H9 (cell line): ENCODE measurements at places on chromosomes 16 and 17.

DNA sequence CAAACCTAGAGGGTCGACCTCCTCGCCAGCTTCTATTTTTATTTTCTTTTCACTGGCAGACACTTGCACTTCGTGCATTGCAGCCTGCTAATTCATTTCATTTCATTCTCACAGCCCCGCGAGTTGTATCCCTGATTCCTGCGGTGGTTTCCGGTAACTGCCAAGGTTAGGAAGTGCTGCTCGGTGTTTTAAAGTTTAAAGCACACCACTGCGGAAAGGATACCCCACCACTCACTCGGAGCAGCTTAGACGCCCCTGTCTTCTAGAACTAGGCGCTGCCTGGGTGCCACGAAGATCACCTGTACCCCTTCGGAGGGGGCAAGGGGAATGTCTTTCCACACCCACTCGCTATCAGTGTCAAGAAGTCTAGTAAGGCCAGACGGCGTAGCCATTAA lies 509 bp downstream of the CNEP1R1 start:
- H3K4me1 ChIP-seq = no peaks in the 10 kb centered on the region; the same call in 1 of the 2 replicates
- DNase-seq = no peak
- H3K36me3 ChIP-seq = peaks cover 15% of the 10 kb centered on the region
- H3K27ac ChIP-seq = no peak overlapping the region
- H3K27me3 ChIP-seq = no peaks in the 10 kb centered on the region
- peak overlapping the region; percentile 92 for H3K4me3 ChIP-seq

- no peak overlapping the region for H3K4me3 ChIP-seq
- H3K27ac ChIP-seq = no peak overlapping the region
- H3K36me3 ChIP-seq = 0 out of 2 replicates have a peak, but pooled peaks cover 2% of the 10 kb centered on the region
- no peaks in the 10 kb centered on the region for H3K4me1 ChIP-seq
Observed at GRCh38 chr16:82504836-82505235, 121.9 kb upstream of the CDH13 start.

DNA sequence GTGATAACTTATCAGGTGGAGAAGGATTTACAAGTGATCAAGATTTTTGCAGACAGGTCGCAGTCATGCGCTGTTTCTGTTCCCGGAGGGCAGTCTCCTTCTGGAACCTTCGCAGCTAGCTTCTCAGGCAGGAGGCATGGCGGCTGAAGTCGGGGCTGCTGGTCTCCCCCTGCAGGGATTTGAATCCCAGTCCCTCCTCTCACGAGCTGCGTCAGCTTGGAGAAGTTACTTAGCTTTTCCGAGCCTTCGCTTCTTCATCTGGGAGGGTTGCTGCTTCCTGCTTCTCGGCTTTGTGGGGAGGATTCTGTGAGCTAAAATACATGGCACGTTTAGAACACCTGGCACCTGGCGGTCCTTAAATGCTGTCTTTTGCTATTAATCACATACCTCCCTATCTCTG lies 287.8 kb upstream of the FOXF1 start:
- H3K36me3 ChIP-seq = no peaks in the 10 kb centered on the region
- H3K27me3 ChIP-seq = no peaks in the 10 kb centered on the region
- H3K4me1 ChIP-seq = no peaks in the 10 kb centered on the region

DNA sequence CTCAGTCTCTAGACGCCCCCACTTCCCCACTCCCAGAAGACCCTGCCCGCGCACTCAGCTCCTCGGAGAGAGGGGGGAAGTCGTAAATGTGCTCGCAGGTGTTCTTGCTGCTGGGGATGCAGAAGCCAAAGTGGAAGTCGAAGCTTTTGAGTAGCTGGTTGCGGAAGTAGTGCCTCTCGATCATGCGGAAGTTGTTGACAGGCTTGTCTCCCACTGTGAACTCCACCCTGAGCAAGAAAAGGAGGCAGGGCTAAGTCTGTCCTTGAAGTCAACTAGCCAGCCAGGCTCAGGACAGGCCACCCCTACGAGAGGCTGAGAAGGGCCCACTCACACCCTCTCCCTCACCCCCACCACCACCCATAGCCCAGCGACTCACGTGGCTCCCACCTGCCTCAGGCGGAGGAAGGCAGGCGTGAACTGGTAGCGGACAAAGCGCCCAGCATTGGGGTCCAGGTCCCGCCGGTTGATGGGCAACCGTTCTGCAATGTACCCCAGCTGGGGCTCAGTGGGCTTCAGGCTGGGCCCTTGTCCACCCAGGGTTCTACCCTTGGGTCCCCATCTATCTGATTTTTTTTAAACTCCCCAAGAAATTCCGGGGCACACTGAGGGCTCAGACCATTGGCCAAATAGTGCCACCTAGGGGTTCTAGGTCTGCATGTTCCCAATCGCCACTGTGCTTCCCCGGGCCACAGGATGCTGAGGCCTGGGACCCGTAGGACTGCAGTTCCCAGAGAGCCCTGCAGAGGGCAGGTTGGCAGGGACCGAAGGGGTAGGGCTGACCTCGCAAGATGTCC lies 4.6 kb downstream of the UNC119 start:
- no peaks in the 10 kb centered on the region for H3K27me3 ChIP-seq
- H3K36me3 ChIP-seq = peaks cover 2% of the 10 kb centered on the region; the same call in 2 of the 3 replicates
- H3K4me3 ChIP-seq = no peak overlapping the region
- H3K27ac ChIP-seq = no peak overlapping the region

GRCh38 chr17:62712171-62712581 lies 84.7 kb downstream of the MRC2 start:
- H3K27ac ChIP-seq = no peak overlapping the region
- no peaks in the 10 kb centered on the region for H3K27me3 ChIP-seq
- no peak overlapping the region for H3K4me3 ChIP-seq
- peaks cover 7% of the 10 kb centered on the region for H3K36me3 ChIP-seq
- H3K4me1 ChIP-seq = no peaks in the 10 kb centered on the region

DNA sequence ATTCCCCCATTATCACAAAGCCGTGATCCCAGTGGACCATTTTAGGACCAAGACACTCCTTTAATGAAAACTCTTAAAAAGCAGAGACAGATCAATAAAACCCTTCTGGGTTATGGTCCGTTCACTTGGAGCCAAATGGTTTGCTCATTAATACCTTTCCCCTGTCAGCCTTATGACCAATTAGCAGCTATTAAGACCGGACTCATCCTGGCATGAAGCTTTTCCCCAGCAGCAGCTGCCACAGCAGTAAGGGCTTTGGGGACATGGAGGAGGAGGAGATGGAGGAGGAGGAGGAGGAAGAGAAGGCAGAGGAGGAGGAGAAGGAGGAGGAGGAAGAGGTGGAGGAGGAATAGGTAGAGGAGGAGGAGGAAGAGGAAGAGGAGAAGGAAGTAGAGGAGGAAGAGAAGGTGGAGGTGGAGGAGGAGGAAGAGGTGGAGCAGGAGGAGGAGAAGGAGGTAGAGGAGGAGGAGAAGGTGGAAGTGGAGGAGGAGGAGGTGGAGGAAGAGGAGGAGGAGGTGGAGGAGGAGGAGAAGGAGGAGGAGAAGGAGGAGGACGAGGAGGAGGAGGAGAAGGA lies 50.1 kb upstream of the IRX3 start:
- H3K4me3 ChIP-seq = no peak overlapping the region
- H3K27me3 ChIP-seq = no peaks in the 10 kb centered on the region
- H3K36me3 ChIP-seq = no peaks in the 10 kb centered on the region
- H3K27ac ChIP-seq = no peak overlapping the region
- peaks cover 8% of the 10 kb centered on the region for H3K4me1 ChIP-seq
